ENCODE measurements at places on chromosomes 5 and 9.

DNA sequence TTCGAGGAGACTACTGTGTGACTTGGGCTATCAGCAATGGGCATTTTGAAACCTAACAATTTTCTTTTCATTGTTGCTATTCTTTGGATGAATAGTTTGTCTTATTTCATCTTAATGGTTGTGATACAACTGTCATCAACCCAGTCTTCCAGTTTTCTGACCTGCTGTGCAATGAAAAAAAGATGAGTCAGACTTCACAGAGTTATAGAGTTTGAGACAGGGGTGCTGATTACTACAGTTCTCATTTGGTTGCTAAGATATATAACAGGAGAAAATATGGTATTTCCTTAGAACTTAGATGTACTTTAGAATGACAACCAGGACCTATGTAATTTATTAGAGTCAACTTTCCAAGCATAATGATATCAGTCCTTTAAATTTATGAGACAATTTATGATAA lies 564.4 kb upstream of the NUDT12 start:
- DNase-seq = peak; percentile 6

GRCh38 chr5:154163327-154164248 lies 26.9 kb upstream of the GALNT10 start:
- DNase-seq = no peak

DNA sequence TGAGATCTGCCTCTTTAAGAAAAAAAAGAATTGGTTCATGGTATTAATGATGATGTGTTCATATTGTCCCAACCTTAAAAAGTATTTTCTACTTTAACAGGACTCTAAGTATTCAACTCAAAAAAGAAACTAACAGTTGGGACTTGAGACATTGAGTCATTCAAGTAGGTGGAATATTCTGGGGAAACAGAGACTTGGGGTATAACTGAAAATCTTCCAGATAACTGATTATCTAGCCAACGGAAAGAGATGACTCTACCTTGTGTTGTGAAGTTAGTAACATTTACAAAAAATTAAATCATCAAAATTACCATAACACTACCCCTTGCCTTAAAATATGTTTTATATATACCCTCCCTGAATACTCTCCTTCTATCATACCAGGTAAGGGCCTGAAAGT lies 19.1 kb downstream of the OXCT1 start:
- DNase-seq = no peak

GRCh38 chr5:91668261-91668660 lies 285.1 kb upstream of the ARRDC3 start:
- DNase-seq = no peak

- peak; percentile 32 for DNase-seq
Observed at GRCh38 chr5:132971483-132972435, 8.3 kb upstream of the AFF4 start.

DNA sequence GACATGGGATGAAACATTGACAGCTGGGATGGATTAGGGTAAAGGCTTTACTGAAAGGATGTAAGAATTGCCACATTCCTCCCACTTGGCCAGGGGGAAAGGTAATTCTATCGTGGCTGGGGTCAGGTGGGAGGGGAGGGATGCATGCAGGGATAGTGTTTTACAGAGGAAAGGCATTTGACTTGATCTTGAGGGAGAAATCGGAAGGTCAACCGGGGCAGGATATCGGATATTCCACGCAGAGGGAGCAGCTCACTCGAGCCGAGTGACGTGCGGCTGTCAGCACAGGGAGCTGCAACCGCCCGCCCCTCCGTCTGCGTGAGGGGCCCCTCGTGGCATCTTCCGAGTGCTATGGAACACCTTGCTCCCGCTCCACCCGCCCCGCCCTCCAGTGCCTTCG lies 63.4 kb upstream of the ADAMTS2 start:
- DNase-seq = no peak

DNA sequence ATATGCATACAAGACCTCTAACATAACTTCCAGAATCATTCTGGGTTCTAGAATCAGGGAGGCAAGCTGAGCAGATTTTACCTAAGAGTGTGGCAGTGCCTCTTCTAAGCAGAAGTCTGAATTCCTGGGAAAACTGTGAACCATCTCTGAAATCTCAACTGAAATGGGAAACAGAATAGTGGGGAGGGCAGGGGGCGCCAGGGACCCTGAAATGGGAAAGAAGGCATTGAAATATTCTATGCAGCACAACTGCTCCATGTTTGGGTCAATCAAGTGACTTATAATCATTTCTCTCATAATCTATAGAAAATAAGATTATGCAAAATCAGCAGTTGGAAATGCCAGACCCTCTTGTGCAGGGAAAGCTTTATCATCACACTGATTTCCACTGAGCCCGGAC lies 156.1 kb downstream of the EBF1 start:
- DNase-seq = no peak

DNA sequence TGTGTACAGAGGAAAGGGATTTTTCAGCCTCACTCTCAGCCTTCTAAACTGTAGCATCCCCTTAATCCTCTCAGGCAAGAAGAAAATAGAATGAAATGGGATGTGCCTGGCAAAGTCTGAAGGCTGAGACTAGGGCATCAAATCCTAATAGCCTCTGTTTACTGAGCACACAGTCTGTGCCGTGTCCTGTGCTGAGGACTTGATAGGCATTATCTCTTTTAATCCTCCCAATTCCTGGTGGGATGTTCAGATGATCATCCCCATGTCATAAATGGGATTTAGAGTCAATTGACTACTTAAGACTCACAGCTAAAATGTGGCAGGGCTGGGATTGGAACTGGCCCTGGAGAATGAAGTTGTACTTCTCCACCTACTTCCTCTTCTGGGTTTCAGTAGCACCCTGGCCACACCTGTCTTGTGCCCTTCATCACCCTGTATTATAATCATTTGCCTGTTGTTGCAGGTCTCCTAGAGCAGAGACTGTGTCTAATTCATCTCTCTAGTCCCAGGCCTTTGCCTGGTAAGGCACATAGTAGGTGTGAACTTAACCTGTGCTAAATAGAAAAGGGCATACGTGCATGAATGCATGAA lies 81.0 kb downstream of the WWC1 start:
- DNase-seq = no peak

DNA sequence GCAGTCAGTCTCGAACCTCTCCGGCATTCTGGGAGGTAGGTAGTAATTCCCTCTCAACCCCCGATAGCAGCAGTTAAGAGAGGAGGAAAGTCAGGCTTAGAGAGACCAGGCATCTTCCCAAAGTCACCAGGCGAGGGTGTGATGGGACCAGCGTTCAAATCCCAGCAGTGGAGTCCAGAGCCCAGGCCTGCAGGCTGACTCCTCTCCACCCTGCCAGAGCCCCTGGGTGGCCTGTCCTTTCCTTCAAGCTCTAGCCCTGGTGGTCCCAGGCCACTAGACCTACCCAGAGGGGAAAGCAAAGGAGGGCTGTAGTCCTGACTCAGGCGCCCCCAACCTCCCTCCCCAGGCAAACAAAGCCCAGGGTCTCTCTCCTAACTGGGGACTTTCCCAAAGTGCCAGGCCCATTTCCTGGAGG lies 4.2 kb upstream of the NR5A1 start:
- no peak for DNase-seq

DNA sequence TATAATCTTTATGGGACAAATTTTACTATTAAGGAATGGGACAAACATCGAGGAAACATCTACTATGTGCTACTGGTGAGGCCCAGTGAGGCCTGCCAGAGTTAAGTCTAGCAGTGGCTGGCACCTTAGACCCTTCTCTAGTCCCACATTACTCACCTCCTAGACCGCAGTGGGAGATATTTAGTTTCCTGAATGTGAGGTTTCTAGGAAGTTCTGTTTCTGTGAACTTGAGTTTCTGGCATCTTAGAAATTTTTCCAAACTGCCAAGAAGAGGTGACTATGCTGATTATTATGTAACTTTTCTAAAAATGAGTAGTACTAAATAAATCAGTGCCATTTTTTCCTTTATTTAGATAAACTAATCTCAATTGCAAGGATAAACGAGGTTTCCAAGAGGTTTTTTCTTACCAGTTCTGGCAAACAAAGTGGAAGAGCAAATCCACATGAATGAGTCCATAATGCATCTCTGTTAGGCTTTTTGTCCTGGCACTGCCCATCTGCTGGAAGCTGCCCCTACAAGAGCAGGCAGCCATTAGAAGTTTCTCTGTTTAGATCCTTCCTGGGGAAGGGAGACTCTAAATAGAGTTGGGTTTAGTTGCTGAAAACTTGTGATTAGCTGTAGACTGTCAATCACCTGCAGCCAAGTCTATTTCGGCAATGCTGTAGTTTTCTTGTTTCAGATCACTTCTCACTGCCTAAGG lies 348.7 kb downstream of the MAN2A1 start:
- no peak for DNase-seq

DNA sequence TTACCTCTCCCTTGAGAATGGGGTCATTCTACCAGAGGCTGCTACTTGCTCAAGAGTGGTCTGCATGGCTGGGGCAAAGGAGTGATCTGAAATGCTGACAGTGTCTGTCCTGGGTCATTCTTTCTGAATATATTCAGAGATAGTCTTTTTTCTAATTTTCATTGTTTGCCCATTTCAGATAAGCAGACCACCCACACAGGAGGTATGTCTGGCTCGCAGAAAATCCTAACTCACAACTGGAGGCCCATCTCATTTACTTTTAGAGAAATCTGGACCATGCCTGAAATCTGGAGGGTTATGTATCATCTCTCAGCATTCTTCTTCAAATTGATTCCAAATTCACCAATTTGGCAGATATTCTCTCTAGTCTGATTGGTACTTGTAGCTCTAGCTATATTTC lies 227.6 kb downstream of the SEC61B start:
- no peak for DNase-seq

DNA sequence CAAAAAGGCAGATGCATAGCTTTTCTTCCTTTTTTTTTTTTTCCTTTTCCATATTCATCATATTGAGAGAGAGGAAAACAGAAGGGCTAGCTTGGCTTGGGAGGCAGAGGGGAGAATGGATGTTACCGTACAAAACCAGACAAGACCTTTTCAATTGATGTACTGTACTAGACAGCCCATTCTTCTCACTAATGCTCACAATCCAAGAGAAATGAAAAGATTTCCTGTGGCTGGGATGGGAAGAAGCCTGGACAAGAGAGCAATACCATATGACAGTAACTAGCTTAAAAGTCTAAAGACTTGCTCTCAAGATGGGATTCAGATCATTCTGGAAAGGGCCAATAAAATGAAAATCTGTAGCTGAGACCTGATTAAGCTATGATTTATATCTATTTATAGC lies 3.4 kb downstream of the CEMIP2 start:
- DNase-seq = no peak

- DNase-seq = no peak
Observed at GRCh38 chr5:164561933-164562872, 1056.8 kb downstream of the MAT2B start.

- no peak for DNase-seq
Observed at GRCh38 chr5:149680810-149681221, 49.3 kb upstream of the PPARGC1B start.

DNA sequence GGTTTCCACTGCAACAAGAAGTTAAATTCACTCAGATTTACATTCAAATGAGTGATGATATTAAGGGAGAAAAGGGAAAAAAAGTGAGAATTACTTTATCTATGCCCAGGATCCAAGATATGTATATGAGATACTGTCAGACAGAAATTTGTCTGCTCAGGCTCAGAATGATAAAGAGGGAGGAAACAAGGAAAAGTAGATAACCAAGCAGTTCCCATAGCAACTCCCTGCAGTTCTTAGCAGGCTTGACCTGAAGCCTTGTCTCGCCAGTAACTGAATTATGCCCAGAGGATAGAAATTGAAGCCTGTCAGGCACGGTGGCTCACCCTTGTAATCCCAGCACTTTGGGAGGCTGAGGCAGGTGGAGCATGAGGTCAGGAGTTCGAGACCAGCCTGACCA lies 304.4 kb downstream of the TLE1 start:
- no peak for DNase-seq

DNA sequence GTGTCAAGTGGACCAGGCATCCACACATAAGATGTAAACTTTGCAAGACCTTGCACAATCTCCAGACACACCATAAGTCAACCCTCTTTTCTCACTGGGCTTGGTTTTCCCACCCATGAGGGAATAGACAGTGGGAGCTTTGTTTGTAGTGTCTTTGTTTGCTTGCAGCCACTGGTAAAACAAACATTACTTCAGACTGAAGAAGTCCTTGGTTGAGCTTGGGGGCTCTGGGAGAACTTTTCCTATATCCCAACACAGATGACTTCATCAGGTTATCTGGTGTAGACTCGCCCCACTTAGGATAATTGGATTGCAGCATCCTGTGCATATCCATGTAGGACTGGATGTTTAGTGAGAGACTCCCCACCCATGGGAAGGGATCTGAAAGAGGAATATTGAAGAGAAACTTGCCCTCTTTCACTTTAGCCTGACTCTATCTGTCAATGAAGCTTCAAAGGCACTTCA lies 11.5 kb upstream of the ADGRV1 start:
- no peak for DNase-seq
